NCI-H526 (cell line): ENCODE measurements at places on chromosomes 4 and X.

GRCh38 chr4:110484767-110485166, 8.8 kb downstream of the ENPEP start:
- no peak for DNase-seq

DNA sequence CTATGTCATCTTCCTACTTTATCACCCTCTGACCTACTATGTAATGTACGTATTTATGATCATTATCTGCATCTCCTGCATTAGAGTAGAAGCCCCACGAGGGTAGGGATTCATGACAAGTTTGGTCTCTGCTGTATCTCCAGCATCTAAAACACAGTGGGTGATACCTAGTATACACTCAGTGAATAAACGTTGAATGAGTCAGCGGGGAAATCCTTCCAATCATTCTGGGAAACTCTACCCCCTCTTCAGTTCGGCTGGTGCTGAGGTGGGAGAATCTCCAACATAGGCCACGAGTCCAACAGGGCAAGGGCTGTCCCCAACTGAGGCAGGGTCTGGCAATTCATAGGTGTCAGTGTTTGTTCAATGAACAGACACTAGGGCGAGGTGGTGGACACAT, 74.4 kb upstream of the EFNB1 start:
- DNase-seq = no peak

DNA sequence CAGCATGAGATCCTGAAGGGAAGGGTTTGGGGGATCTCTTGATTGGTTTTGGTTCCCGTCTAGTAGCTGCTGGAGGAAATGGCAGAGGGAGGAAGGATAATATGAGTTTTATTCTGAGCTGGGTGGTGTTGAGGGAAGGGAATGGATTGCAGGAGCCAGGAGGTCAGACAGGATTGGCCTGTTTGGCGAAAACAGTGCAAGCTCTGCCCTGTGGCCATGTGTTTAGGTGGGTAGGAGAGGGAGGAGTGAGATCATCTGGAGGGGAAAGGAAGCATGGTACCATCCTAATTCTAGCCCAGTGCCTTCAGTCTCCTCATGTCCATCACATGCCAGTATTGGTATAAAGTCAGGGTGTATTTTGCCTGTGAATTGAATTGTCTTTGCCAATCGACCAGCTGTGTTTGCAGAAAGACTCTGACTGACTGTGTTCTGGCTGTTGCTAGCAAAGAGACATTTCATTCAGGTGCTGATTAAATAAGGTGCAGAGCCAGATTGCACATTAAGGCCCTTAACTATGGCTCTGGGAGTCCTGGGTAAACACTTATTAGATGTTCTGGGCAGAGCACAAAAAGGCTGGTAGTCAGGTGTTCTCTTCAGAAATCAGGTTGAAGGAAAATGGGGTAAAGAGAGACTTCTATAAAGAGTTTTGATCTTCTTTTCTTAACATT, 10.0 kb downstream of the TMEM164 start:
- DNase-seq = no peak

- no peak for DNase-seq
These were observed 66.3 kb upstream of the C1QTNF7 start for GRCh38 chr4:15361529-15361928.

GRCh38 chr4:67522230-67522629, 23.1 kb downstream of the CENPC start:
- DNase-seq = no peak

GRCh38 chrX:14051416-14051815, 21.7 kb upstream of the GEMIN8 start:
- peak; percentile 31 for DNase-seq

DNA sequence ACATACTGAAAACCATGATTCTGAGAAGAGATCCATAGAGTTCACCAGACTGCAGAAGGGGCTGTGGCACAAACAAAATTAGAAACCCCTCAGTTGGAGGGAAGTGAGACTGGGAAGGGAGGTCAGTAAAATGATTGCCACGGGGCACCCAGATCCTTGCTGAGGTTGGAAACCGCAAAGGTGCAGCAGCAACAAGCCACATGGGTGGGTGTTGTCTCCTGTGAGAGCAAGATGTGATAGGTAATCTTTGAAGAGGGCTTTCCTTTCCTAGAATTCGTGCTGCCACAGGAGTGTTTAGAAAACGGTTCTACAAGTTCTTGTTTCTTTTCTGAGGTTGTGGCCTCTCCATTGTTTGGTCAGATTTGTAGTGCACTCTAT, 85.5 kb downstream of the NFKB1 start:
- DNase-seq = no peak
